ENCODE measurements at places on chromosomes 6 and 20.

GRCh38 chr6:154510144-154510905 is at the start of gene CNKSR3:
Gene CNKSR3, minus strand, starts transcription at chr6:154510685. Its CDS starts 571 bp downstream, at chr6:154510114.
- peak; percentile 87 for DNase-seq

DNA sequence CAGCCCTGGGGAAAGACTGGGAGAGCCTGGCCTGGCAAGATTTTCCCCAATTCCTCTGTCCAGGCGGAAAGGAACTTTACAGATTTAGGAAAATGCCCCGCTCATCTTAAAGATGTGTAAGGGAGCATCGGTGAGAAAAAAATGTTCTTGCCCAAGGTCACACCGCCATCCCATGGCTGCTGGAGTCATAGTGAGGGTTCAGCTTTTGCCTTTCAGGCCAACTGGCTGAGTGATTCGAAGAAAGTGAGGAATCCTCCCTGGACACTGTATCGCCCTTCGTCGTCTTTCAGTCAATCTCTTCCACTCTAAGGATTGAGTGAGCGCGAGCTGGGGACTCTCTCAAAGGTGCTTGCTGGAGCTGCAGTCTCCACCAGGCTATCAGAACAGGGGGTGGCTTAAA is 1.4 kb downstream of the WFDC2 start:
- DNase-seq: no peak

DNA sequence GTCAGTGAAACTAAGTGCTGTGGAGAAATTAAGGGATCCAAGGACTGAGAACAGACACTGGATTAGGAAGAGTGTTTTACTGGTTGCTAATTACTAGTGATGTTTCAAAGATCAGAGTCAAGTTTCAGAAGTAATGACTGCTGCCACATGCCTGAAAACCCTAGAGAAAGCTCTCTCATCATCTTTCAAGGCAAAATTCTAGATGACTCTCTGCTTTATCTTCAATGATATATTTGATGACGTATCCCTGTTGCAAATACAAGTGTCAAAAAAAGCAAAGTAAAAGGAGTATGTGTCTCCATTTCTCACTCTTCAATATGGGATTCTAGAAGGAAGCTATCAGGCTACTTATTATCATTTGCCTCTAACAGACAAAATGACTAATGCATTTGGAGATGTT is 38.0 kb downstream of the HMGCLL1 start:
- no peak for DNase-seq

DNA sequence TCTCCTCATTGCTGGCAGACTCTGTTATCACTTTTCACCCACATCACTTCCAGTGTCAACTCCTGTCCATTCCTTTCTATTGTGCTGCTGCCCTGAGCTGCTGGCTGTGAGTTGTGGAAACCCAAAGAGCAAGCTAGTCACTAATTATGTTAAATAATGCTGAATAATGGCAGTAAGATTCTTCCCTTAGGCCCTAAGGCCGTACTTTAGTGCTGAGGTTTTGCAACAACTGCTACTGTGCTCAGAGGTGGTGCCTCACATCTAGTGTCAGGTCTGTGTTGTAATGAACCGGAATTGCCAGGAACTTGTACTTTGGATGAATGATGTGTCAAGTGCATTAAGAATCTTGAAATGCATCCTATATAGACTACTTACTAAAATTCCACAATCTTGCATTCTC is 372.2 kb upstream of the RNF217 start:
- DNase-seq: no peak

- DNase-seq: no peak
These were observed 65.1 kb downstream of the HIVEP1 start for GRCh38 chr6:12077021-12077710.

DNA sequence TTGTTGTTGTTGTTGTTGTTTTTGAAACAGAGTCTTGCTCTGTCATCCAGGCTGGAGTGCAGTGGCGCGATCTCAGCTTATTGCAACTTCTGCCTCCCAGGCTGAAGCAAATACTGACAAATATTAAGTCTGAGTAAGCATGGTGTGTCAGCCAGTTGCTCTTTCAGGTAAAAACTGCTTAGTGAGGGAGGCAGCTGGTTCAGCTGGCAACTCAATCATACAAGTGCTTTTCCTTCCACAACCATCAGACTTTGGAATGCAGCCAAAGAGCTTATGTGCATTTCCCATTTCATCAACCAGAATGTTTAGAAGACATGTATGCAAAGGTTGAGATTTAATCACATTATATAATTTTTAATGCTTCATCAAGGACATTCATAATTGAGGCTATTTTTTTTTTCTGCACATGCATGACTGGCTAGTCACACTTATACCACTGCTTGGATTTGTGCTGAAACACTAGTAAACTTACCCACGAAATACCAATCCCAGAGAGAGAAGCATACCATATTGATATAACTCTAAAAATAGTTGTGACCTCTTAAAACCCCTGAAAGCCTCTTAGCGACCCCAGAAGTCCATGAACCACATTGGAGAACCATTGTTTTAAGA is 56.0 kb downstream of the CLIC5 start:
- no peak for DNase-seq

DNA sequence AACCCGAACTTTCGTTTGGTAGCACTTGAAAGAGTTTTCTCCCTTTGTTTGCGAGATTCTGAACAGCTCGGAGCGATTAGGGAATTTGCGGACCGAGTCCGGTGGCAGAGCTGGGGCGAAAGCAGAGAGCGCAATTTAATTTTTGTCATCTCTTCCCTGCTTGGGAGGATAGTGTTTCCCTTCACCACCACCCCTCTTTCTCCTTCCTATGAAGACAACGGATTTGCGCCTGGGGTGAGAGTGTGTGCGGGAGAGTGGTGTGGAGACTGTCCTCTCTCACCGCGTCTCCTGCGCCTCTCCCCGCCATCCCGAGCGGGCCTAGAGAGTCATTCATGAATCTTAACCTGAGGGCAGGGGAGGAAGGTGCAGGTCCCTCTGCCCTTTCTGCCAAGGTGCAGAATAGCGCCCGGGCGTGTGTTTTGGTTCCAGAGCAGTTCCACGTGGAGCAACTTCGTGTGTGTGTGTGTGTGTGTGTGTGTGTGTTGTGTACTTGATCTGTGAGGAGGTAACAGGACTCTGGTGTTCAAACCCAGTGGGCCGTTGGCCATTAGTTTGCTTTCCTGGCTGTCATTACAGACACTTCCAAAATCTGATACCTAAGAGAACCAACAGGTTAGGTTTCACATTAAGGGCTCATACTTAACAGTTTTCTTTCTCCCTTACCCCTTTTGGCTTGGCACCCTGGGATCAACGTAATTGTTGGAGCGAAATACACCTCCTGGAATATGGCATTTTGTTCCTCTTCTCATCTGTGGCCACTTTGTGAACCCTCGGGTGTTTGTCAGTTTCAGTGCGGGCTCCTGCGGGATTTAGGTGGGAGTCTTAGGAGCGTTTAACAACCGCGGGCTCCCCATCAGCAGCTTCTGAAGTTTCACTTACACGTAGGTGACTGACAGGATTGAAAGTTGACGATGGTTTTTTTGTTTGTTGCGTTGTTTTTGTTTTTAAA is 1.8 kb downstream of the EYA4 start:
- DNase-seq: peak; percentile 59

DNA sequence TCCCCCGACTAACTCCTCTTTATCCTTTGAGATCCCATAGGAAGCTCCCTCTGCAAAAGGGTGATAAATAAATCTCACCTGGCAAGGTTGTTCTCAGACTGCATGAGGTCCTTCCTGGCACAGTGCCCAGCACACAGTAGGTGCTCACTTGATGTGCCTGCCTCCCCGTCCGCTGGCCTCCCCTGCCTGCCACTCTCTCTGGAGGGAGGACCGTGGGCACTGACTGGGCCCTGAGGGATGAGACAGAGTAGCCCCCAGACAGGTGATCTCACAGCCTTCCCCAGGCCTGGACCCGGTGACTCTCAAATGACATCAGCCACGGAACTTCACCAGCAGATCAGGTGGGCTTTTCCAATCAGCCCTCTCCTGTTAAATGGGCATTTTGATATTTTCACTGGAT is 57.4 kb downstream of the CHMP4B start:
- no peak for DNase-seq

- no peak for DNase-seq
These were observed 212.6 kb upstream of the RSPO3 start for GRCh38 chr6:126905917-126906316.

- DNase-seq: no peak
These were observed 296.8 kb downstream of the UTRN start for GRCh38 chr6:144581812-144582537.

DNA sequence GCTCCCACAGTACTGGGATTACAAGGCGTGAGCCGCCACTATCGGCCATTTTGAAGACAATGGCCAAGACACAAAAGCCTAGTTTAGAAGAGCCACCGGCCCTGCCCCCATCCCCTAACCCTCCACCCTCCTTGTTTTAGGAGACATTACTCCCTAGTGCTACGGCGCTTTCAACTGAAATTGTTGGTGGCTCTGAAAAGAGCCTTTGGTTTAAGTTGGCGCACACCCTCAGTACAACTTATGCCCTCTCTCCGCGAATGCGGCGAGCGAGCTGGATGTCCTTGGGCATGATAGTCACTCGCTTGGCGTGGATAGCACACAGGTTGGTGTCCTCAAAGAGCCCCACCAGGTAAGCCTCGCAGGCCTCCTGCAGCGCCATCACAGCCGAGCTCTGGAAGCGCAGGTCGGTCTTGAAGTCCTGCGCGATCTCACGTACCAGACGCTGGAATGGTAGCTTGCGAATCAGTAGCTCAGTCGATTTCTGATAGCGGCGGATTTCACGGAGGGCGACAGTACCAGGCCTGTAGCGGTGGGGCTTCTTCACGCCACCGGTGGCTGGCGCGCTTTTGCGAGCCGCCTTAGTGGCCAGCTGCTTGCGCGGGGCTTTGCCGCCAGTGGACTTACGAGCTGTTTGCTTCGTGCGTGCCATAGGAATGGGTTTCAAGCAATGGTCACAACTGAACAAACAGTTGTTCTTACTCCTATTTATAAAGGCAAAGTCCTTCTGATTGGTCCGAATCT is 114.9 kb upstream of the BTN3A2 start:
- no peak for DNase-seq

GRCh38 chr20:12217382-12217781 is 299.7 kb downstream of the BTBD3 start:
- DNase-seq: no peak

DNA sequence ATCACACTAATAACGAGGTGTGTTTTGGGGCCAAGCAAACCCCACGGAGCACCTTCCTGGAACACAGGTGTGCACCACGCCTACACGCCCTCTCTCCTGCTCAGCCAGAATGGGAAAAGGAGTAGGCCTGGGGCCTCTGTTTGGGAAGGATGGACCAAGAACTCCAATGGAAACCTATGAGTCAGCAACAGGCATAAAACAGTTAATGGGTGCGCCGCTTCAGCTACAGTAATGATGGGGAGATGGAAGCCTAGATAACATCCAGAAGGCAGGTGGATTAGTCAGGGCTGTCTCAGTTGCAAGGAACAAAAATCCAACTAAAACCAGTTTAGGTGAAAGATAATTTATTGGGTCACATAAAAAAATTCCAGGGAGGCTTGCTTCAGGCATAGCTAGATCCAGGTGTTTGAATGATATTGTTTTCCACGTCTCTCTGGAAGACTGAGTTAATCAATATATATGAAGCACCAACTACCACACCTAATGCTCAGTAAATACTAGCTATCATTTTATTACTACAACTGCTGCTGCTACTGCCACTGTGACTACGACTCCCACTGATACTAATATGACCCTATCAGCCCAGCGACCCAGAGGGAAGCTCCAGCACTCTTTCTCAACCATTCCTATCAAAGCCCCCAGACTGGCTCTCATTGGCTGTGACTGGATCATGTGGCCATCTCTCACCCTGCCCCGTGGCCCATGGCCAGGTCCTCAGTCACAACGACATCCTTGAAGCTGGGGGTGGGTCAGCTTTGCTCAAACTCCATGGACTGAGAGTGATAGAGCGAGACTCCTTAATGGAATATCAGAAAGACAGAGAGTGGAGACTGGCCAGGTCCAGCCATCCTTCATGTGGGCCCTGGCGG is 155.2 kb upstream of the PTPN1 start:
- no peak for DNase-seq

GRCh38 chr6:21413428-21413827 is 180.1 kb upstream of the SOX4 start:
- no peak for DNase-seq

DNA sequence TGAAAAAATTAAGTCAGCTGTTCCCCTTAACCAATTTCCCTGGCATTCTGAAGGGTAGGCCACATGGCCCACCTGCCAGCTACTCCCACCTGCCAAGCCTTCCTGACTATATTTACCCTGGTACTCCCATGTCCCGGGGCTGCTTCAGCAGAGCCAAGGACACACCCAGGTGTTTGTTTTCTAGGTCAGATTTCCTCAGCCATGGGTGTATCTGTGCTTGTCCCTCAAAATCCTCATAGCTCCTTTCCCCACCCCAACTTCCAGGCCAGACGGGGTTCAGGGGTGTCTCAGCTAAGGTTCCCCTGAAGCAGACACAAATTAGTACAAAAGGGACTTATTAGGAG is 139.4 kb upstream of the CDYL start:
- no peak for DNase-seq

- no peak for DNase-seq
These were observed 32.3 kb downstream of the NCR2 start for GRCh38 chr6:41367700-41368099.

GRCh38 chr6:53673162-53673727 is 7.7 kb upstream of the KLHL31 start:
- no peak for DNase-seq
